ENCODE measurements at places on chromosomes 4 and X. TPM values are rescaled to one million over a fixed set of nuclear protein-coding genes. Genes with fewer than 3 reads are reported as not detected.

DNA sequence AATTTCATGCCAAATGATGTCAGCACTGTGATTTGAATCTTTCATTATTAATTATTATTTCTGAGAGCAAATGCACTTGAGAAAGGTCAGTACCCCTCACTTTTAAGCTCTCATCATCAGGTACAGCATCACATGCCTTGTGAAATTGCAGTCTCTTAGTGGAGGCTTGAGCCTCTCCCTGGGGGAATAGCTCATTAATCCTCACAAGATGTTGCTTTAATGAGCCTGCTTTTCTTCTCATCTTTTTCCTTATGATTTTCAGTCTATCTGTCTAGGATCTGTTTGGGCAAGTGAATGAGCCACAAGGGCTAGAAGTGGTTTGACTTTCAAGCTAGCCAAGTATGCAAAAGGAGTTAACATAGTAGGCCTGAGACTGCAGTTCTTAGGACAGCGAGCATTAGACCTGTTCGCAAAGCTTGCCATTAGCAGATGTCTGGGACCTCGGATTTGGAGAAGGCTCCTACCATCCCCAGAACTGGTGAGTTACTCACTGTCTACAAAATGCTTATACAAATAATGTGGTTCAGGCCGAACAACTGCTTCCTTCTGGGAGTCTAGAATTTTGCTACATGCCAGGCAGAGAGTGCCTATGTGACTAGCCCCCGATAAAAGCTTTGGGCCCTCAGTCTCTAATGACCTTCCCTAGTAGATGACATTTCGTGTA lies 174.5 kb downstream of the IL15 start:
- DNase-seq: no peak

GPR82 gene
- not detected for total RNA-seq

DNA sequence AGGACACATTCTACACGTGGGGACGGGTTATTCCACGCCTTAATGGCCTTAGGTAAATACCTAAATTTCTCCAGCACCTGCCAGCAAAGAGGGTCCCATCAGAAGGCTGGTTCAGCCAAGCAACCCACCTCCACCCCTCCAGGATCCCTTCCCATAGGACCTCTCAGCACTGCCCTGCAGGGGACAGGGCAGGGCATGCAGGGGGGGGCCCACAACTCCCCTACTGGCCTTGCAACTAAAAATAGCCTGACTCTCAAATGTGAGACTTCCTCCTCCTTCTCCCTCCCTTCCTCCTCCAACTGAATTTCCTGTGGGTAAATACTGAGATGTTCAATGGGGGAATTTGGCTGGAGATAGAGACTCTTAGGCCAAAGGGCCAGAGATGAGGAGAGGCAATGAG lies 6.3 kb downstream of the LAS1L start:
- no peak for DNase-seq

CT45A1 gene
- total RNA-seq: not detected

- DNase-seq: no peak
Measured at GRCh38 chr4:25106363-25107151, 53.7 kb downstream of the SEPSECS start.

GRCh38 chr4:39331191-39331590 lies 35.0 kb downstream of the RFC1 start:
- DNase-seq: no peak

RGS12 gene
- total RNA-seq: 68.8 TPM

- DNase-seq: no peak
Measured at GRCh38 chr4:119032921-119033685, 102.5 kb upstream of the MYOZ2 start.

GRCh38 chrX:47177079-47177478 lies 16.6 kb upstream of the UBA1 start:
- DNase-seq: no peak

OPN1MW gene
- not detected for total RNA-seq

CXCL5 gene
- total RNA-seq: 0.16 TPM

STS gene
- total RNA-seq: 4.4 TPM

- no peak for DNase-seq
Measured at GRCh38 chrX:20267607-20267930, 860 bp upstream of the RPS6KA3 start.

DNA sequence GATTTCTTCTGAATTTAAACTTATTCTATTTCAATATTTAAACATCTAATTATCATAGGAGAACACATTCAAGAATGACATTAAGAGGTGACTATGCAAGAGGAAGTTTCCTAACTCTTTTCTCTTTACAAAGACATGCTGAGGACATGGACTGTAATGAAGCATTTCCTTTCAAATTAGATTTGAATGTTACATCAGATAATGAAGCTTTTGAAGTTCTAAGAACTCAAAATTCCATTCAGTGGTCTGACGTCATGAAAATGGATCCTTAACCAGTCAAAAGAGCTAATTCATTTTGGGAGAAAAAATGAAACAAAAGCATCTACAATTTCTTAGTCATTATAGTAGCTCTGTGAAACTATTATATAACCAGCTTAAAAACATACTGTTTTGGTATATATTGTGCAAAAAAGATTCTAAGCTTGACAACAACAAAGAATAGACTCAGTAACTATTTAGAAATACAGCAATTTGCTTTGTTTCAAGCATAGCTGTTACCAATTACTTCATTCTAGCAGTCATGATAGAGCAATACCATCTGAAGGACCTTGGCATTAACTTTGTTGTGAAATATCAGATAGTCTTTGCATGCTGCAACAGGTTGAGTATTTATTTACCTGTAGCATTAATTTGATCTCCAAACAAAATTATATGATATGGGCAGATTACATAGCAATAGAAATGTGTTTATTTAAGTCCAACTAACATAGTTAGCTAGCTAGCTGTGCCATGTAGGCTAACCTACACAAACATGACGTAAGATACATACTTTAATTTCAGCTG lies 13.7 kb upstream of the DTHD1 start:
- DNase-seq: no peak

- no peak for DNase-seq
Measured at GRCh38 chr4:6282314-6282771, 12.7 kb downstream of the WFS1 start.

SMIM10L2A gene
- total RNA-seq: 10.0 TPM

DNA sequence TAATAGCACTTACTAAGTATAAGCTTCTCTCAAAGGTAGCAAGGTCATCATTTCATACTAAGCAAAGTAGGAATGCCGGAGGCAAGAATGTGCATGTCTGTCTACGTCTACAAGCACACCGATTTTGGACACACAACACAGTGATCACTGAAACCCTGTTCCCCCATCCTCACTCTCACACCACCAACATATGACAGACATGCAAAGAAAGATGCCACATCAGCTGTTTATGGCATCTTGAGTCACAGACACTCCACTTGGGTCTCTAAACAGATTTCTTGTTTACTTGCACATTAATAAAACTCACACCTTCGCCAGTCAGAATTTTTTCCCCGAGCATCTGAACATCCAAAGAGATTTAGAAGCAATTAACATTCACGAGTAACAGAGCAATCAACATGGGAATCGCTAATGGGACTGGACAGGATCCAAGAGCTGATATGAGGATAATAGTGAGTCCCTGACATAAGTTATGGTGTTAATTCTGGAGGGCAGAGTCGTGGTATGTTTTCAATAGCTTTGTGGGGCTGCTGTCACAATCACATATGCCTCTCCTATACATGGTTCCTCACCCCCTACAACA lies 324.1 kb downstream of the DHX15 start:
- DNase-seq: no peak

DNA sequence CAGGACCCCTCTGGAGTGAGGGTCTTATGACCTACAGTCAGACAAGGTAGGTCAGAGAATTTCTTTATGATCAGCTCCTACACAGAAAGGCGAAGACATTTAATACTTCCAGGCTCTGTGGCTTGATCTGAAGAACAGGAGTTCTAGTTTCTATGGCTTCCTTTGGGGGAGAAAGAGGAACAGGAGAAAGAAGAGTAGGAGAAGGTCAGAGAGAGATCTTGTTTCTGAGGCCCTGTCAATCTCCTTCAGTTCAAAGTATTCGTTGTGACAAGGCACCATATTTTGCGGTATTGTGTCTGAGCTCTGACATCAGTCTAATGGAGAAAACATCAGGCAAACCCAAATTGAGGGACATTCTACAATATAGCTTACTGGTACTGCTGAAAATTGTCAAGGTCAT lies 16.7 kb downstream of the TMSB4X start:
- no peak for DNase-seq

GRCh38 chr4:24003926-24004325 lies 114.1 kb upstream of the PPARGC1A start:
- no peak for DNase-seq

GRCh38 chr4:33959519-33959918 lies 2284.8 kb downstream of the ARAP2 start:
- DNase-seq: no peak

EDA gene
- 5.5 TPM for total RNA-seq

DNA sequence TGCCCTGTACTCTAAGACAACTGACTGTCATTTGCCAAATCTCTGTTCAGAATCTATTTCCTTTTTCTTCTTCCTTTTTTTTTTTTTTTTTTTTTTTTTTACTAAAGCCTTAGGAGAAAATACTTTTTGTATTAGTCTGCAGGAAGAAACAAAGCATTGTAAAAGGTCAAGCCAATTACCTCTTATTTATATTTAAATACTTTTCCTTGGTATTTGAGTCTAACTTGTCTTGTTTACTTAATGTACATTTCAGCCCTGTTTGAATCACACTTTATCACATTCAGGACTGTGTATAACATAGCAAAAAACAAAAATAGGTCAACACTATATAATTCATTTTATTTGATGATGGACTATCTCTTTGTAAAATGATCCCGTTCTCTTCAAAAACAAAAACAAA lies 262.2 kb downstream of the RPA4 start:
- DNase-seq: no peak

GRCh38 chr4:144633215-144633614 lies 12.7 kb upstream of the HHIP start:
- DNase-seq: no peak

DNA sequence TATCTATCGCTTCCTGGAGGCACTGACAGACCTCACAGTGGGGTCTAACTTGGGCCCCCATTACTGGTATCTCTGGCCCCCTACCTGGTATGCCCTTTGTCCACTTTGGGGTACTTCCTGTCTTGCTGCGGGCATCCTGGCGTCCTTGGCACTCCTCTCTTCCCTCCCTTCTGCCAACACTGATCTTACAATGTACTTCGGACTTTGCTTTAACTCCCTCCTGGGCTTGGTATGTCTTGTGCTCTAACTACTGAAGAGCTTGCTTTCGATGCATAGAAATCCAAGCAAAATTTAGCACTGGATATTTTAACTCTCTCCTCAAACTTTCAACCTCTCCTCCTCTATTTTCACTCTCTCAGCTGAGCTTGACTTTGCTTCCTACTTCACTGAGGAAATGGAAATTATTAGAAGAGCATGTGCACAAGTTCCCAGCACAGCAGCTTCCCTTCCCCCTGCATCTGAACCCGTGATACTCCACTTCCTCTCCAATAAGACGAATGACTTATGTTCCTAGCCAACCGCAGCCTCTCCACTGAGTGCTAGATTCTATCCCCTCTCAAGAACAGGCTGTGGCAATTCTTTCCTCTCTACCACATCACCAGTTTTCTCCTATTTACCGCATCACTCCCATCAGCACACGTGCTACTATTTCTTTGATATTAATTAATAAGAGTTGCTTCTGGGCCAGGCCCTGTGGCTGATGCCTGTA lies 52.9 kb downstream of the SUPT20HL2 start:
- DNase-seq: no peak

- no peak for DNase-seq
Measured at GRCh38 chrX:2645563-2645962, 45.5 kb upstream of the CD99 start.

GRCh38 chrX:150062292-150063137 lies 124.2 kb upstream of the EOLA2 start:
- DNase-seq: no peak

DNA sequence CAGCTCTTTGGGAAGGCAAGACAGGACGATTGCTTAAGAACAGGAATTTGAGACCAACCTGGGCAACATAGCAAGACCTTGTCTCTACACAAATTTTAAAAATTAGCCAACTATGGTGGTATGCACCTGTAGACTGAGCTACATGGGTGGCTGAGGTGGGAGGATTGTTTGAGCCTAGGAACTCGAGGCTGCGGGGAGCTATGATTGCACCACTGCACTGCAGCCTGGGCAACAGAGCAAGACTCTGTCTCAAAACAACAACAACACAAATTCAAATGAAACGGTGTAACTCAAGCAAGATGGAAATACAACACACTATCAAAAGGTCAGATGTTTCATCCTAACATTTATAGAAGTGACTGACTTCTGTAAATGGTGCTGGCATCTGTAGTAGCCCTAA lies 37.1 kb downstream of the XG start:
- no peak for DNase-seq

- no peak for DNase-seq
Measured at GRCh38 chr4:45453258-45453853, 670.5 kb downstream of the GABRG1 start.

GRCh38 chr4:119715490-119716445 lies 87.2 kb upstream of the PDE5A start:
- DNase-seq: no peak

SCLT1 gene
- 94.8 TPM for total RNA-seq

- DNase-seq: no peak
Measured at GRCh38 chrX:110397904-110398303, 39.3 kb downstream of the RTL9 start.

FAM9B gene
- total RNA-seq: not detected

XAGE2 gene
- total RNA-seq: not detected

DNA sequence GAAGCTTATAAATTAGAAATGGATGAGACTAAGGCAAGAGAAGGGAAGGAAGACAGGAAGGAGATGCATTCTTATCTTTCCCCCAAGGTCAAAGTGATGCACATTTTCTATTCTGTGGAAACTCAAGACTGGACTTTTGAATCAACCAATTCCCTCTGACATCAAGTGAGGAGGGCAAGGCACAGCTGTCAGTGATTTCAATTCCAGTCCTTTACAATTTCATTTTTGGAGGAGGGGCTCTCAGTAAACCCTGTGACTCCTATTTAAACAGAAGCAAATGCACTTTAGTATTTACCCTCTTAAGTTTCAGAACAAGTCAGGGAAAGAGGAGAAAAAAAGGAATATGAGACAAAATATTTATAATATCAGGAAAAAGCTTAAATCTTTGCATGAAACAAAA lies 134.0 kb downstream of the MGST2 start:
- no peak for DNase-seq

- no peak for DNase-seq
Measured at GRCh38 chrX:109720947-109721346, 12.1 kb downstream of the ACSL4 start.

GAGE1 gene
- not detected for total RNA-seq

- no peak for DNase-seq
Measured at GRCh38 chr4:17138847-17139246, 240.4 kb upstream of the LDB2 start.

DNA sequence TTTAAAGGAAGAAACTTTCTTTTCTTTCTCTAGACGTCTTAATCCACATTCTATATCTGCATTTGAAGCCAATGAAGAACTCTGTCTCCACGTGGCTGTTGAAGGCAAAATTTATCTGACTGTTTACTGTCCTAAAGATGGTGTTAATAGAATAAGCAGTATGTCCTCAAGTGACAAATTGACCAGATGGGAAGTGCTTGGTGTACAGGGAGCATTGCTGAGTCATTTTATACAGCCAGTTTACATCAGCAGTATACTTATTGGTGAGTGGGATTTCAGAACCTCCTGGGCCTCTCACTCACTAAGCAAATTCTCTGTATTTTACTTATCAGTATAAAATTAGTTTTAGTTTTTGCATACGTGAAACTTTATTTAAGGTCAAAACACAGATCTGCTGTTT lies 33.7 kb downstream of the ADAD1 start:
- DNase-seq: no peak

Data from occipital lobe (tissue), 3 donors.